Neural progenitor cell (in vitro differentiated cells): ENCODE measurements at places on chromosomes 4 and X. TPM values are rescaled to one million over a fixed set of nuclear protein-coding genes. Genes with fewer than 3 reads are reported as not detected.
A peak's percentile ranks its signal among the peaks of the same experiment; 100 is the strongest.

The GSX2 gene
- 0.59 TPM in 1 of 2 replicates, not detected in the other for total RNA-seq

The SCD5 gene
- total RNA-seq: 34.5 and 36.9 TPM in 2 replicates

The MAOA gene
- 4.4 and 12.7 TPM in 2 replicates for total RNA-seq

The RAB33A gene
- total RNA-seq: 4.4 and 5.1 TPM in 2 replicates

The GATA1 gene
- not detected in 2 replicates for total RNA-seq

The MID1IP1 gene
- total RNA-seq: 25.2 and 42.3 TPM in 2 replicates

DNA sequence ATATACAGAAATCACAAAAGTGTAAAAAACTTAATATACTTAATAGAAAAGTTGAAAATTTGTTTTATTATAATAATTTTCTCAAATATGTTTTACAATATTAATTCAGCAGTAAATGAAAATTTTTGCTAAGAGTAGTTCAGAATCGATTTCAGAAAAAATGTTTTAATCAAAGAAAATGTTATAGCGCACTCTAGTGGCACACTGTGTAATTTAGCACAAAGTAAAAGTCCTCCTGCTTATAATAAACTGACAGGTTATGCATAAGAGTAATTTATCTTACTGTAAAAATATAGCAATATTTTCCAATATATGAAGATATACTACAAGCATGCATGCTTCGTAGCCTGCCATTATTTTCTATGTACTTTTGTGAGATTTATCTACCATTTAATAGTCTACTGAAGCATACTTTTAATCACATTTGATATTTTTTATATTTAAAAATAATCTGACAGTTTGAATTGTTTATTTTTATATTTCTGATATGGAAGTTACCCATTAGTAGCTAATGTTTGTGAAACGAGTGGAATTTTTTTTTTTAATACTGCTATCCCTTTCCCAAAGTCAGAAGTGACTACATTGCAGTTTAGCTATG, 217.9 kb upstream of the KLHL4 start:
- no peaks in the 10 kb centered on the region for H3K4me1 ChIP-seq
- H3K36me3 ChIP-seq: no peaks in the 10 kb centered on the region
- DNase-seq: peak; percentile 19
- no peaks in the 10 kb centered on the region for H3K27me3 ChIP-seq
- no peak overlapping the region for H3K4me3 ChIP-seq
- no peak overlapping the region for H3K27ac ChIP-seq

DNA sequence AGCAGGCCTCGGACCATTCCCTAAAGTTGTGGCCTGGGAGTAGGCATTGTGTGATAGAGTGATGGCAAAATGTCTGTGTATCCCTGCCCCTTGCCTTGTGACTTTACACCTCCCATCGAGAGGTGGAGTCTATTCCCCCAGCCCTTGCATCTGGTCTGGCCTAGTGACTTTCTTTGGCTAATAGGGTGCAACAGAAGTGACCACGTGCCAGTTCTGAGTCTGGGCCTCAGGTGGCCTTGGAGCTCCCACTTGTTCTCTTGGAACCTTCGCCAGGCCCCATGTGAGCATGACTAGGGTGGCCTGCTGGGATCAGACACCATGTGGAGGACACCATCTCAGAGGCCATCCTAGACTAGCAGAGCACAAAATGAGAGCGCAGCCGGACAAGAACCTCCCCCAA, 3.9 kb upstream of the RNF4 start:
- no peak overlapping the region for H3K27ac ChIP-seq
- peaks cover 6% of the 10 kb centered on the region for H3K4me1 ChIP-seq
- peaks cover 34% of the 10 kb centered on the region for H3K27me3 ChIP-seq
- no peak for DNase-seq
- H3K4me3 ChIP-seq: no peak overlapping the region

GRCh38 chr4:113083346-113083745, 33.9 kb downstream of the ANK2 start:
- no peak for DNase-seq
- no peak overlapping the region for H3K27ac ChIP-seq

DNA sequence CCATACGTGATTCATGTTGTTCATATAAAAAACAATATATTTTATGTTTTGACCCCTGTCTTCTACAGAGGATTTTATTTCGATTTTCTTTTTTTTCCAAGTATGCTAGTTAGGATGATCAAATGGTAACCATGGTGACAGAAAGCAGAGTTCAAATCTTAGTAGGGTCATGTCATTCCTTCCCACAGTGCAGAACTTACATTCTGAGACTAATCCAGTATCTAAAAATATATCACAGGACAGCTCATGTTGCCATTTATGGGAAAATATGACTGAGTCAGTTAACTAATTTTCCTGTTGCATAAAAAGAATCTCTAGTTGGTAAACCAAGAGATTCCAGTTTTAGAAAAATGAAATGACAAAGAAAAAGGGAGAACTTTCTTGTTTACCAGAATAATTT, 209.5 kb downstream of the PARM1 start:
- no peaks in the 10 kb centered on the region for H3K4me1 ChIP-seq
- H3K36me3 ChIP-seq: no peaks in the 10 kb centered on the region
- no peak overlapping the region for H3K27ac ChIP-seq

- H3K4me3 ChIP-seq: no peak overlapping the region
- no peaks in the 10 kb centered on the region for H3K27me3 ChIP-seq
- H3K36me3 ChIP-seq: no peaks in the 10 kb centered on the region
- H3K27ac ChIP-seq: no peak overlapping the region
Observed at GRCh38 chr4:67134616-67135015, 410.7 kb downstream of the CENPC start.

GRCh38 chr4:181508601-181509000, 734.6 kb upstream of the TENM3 start:
- no peak overlapping the region for H3K4me3 ChIP-seq
- no peaks in the 10 kb centered on the region for H3K27me3 ChIP-seq
- peaks cover 50% of the 10 kb centered on the region for H3K4me1 ChIP-seq
- peak; percentile 23 for DNase-seq
- H3K36me3 ChIP-seq: no peaks in the 10 kb centered on the region
- H3K27ac ChIP-seq: no peak overlapping the region
